NCI-H1436 treated with DMSO at 0.1 percent for 48 hours (cell line): ENCODE measurements at places on chromosomes 11 and 22.
A peak's percentile ranks its signal among the peaks of the same experiment; 100 is the strongest.

GRCh38 chr11:120235024-120235628 is 4.8 kb upstream of the POU2F3 start:
- DNase-seq = no peak

- DNase-seq = no peak
Measured at GRCh38 chr22:24417901-24418641, 9.3 kb upstream of the ADORA2A start.

- no peak for DNase-seq
Measured at GRCh38 chr22:41417622-41418390, 28.8 kb downstream of the TOB2 start.

DNA sequence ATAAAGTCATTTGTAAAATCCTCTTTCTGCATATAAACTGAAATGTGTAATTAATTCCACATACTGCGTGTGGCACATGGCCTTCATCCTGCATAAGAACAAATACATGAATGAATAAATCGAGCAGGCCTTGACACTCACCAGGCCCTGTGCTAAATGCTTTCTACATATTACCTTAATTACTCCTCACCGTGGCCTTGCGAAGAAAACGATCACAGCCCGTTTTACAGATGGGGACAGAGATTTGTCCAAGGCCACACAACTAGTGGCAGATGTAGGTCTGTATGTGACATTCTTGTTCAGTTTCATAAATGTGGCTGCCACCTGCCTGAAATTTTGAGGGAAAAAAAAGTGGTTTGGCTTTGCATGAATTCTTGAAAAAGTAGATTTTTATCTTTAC is 5.8 kb upstream of the CCND1 start:
- no peak for DNase-seq

DNA sequence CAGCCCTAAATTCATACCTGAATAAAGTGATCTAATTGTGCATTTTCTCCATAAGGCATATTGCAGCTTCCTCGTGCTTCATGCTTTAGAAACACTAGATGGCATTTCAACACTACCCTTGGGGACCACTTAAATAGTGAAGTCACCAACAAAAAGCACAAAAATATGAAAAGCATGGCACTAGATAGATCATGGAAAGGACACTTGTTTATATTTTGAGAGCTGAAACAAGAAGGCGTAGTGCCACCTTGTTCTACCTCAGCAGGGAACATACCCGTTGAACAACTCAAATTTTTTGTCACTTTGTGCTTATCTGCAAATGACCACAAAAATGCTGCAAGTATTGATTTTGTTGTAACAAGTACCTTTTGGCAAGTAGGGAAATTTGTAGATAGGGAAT is 8.6 kb downstream of the TBCEL start:
- DNase-seq = no peak

- no peak for DNase-seq
Measured at GRCh38 chr11:112880495-112880894, 80.7 kb upstream of the NCAM1 start.

GRCh38 chr11:85863855-85864254 is 8.7 kb downstream of the CCDC83 start:
- DNase-seq = no peak

GRCh38 chr11:86511086-86511551 is 136.4 kb downstream of the CCDC81 start:
- no peak for DNase-seq

DNA sequence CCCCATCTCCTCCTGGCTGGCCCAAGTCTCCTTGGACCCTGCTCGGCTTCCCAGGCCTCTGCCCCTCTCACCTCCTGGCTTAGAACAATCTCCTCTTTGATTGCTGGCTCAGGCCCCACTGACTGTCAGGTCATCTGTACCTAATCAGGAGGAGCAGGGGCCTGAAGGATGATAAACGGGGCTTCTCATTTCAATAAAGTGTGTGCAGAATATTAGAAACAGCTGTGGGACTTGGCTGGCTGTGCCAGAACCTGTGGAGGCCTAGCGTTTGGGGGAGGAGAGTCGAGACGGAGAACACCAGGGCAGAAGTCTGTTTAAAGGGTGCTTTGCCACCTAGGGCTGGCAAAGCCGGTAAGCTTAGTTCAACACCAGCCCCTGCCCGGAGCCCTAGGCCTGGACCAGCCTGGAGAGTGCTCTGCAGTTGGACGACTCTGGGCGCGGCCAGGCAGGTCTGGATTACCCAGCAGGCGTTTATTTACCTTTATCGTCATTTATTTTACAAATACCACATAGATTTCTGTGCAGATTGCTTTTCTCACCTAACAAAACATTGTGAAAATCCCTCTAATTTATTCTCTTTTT is 10.1 kb upstream of the VSIG10L2 start:
- DNase-seq = no peak

GRCh38 chr11:14396273-14396672 is 37.3 kb upstream of the RRAS2 start:
- no peak for DNase-seq

- DNase-seq = no peak
Measured at GRCh38 chr11:7251836-7252682, at the start of gene SYT9. Gene SYT9, plus strand, starts transcription at chr11:7251904. Its CDS starts 283 bp downstream, at chr11:7252187.

DNA sequence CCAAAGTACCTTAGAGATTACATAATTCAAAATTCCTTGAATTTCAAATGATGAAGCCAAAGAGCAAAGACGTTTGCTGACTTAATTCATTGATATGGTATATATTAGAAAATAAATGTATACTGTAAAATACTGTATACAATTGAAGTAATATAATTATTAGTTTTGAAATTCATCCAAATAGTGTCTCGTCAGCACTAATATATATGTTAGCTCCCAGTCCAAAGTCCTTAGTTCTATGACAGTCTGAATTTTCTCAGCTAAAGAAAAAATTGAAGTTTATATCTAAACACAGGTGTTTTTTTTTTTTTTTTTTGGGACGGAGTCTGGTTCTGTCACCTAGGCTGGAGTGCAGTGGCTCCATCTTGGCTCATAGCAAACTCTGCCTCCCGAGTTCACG is 431.3 kb downstream of the CNTN5 start:
- no peak for DNase-seq

- DNase-seq = no peak
Measured at GRCh38 chr11:102802341-102802740, 4.4 kb upstream of the MMP1 start.

DNA sequence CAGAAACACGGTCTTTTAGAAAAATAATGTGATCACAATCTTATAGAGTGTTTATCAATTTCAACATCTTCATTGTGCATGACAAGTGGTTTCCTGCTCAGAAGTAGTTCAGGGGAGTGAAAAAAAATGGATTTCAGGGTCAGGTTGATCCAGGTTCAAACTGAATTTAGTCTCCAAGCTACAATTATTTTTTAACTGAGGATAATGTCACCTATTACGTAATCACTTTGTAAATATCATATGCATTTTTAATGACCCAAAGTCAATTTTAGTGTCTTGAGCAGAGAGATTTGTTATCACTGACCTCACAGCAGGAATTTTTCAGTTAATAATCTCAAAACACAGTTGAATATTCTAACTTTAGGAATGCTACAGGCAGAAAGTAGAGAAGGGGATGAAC is 627.2 kb upstream of the LUZP2 start:
- no peak for DNase-seq

DNA sequence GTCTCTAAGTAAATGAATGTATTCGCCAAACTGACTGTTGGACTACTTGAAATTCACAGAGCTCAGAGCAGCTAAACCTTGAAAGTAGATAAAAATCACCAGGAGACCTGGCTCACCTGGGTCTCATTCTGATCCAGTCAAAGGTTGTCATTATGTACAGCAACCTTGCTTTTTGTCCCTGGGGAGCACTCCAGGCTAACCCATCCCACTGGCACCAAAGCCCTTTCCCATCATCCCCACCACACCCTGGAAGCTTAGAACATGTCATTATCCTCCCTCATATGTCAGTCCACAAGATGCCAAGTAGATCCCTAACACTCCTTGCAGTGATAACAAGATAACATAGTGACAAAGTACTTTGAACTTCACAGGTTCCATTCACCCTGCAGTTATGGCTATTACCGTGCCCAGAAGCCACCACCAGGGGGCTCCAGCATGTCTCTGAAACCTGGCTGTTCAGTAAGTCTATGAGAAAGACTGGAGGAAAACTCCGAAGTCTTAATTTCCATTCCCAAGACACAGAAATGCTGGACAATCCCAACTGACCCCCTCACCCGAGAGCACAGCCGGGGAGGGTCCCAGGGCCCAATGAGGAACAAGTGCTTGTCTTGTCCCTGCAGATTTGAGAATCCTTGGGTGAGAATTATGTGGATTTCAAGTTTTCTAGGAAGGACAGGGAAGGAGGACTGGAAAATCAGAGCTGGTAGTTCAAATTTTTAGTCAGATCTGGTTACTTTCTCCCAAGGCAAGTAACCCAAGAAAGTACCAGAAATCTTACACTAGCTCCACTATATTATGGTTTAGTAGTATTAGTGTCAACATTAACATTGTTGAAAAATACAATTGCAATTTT is 43.0 kb upstream of the USP47 start:
- no peak for DNase-seq

DNA sequence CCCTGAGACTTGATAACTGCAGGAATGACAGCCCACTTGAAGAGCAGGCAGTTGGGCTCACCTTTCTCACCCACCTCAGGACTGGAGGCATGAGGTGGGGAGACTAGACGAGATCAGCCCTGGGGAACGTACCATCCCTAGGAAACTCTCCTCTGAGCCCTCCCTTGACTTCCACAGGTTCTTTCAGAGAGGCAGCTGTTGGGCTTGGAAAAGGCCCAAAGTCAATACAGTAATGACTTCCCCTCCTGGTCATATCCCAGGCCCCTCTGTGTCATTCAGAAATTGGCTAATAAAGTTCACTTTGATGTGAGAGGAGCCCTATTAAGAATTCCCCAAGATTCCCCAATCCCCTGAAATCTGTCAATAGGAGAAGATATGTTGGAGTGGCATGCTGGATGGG is 5.8 kb upstream of the NECTIN1 start:
- DNase-seq = no peak

- DNase-seq = no peak
Measured at GRCh38 chr11:75715688-75716087, 1.9 kb upstream of the MOGAT2 start.

DNA sequence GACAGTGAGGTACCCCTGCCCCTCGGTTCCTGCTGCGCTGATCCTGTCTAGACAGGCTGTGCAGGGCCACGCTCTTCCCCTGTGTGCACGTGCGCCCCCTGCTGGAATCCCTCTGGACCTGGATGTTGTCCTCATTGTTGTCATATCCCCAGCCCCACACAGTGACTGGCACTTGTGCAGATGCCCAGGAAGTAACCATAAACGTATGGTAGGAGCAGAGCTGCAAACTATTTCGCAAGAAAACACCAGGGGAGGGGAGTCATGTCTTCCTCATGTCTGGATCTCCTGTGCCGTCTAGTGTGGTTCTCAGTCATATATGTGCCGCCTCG is 114.7 kb downstream of the CRYBB2 start:
- DNase-seq = peak; percentile 23

- no peak for DNase-seq
Measured at GRCh38 chr22:27489178-27489675, 312.3 kb downstream of the MN1 start.

- no peak for DNase-seq
Measured at GRCh38 chr11:37352485-37352884, 754.4 kb upstream of the RAG2 start.

DNA sequence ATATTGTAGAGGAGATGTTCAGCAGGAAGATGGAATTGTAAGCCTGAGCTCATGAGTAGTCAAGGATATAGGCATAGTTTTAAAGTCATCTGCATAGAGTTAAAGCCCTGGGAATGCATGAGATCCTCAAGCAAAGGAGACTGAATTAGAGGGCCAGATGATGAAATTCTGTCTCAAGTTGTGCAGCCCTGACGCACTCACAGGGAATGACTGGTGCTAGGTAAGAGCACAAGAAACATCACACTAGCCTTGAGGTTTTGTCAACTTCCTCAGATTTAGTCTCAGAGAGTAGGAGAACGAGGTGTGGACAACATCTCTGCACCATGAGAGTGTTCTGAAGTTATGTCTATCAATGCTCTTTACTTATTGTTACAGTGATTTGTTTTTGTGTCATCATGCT is 5.8 kb downstream of the RAB38 start:
- no peak for DNase-seq

DNA sequence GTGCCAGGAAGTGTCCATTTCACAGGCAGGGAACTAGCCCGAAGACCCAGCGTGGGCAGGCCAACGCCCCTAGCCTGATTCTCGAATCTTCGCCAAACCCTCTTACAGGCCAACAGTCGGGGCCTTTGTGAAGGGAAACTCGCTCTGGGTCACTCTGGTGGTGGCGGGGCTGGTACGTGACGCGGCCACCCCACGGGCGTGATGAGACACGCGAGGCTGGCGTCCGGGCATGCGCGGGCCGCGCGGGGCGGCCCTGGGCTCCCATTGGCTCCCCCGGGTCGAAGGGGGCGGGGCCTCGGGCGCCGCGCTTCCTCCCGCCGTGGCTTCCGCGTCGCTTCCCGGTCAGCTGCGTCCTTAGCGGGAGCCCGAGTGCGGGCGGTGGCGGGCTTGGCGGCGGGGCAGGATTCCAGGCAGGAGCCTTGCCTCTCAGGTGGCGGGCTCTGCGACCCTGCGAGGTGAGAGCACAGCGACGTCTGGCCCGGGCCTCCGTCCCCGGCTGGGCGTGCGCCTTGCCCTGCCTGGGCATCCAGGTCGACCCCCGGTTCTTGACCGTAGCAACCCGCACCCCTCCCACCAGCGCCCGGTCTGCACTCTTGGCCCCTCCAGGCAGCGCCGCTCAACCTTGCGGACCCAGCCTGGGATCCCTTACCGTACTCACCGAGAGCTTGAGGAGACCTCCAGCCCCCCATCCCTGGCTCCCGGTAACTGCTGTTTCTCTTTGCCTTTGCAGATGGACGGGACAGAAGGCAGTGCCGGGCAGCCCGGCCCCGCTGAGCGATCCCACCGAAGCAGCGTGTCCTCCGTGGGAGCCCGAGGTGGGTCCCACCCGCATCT is at the start of gene FRMD8:
FRMD8 (plus strand) TSS at position 331 of the 834 bp plus-strand sequence; CDS start at position 731, 400 bp downstream.
- DNase-seq = peak; percentile 13

GRCh38 chr22:23520863-23521440 is 59.1 kb downstream of the IGLL1 start:
- DNase-seq = no peak

GRCh38 chr22:19522190-19522880 is 1.9 kb downstream of the CLDN5 start:
- no peak for DNase-seq

DNA sequence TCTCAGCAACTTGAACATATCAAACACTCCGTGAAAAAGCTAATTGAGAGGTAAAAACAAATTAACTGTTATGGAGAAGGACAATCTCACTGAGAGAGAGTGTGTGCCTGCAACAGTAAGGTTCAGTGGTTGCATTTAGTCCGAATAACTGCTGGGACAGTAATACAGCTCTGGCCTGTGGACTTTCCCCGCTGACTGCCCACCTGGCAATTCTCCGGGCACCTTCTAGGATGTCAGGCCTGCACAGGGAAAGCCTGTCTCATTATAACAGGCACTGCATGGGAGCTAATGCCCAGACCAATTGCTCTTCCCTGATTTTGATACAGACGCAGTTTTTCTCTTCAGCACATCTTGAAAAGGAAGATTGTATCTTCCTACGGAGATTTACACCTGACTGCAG is 251.0 kb downstream of the DCDC1 start:
- no peak for DNase-seq

GRCh38 chr22:22168190-22168940 is 76.2 kb upstream of the VPREB1 start:
- DNase-seq = peak; percentile 8

GRCh38 chr11:68950270-68950669 is 30.5 kb downstream of the MRGPRD start:
- no peak for DNase-seq
